ENCODE measurements at places on chromosomes 4 and X. TPM values are rescaled to one million over a fixed set of nuclear protein-coding genes. Genes with fewer than 3 reads are reported as not detected.

PAQR3 gene
- 23.7 TPM for total RNA-seq

ADGRG2 gene
- total RNA-seq, result 1.5 TPM

DNA sequence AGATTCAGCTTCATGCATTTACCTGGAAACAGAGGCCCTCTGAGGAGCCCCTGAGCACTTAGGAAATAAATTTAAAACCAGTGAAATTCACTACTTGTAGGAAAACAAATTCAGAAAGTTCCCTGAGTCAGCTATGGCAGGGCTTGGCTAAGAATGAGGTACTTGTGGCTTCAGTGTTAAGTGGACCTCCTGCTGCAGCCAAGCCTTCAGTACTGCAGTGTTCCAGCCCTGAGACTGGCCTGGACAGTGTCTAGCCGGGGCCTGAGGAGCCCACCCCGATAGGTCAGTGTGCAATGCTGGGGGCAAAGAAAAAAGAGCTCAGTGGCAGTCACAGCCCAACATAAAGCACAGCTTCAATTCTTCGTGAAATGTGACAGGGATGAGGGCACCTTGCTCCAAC, 41.9 kb downstream of the F11 start:
- no peak overlapping the region for H3K27ac ChIP-seq
- no peaks in the 10 kb centered on the region for H3K4me1 ChIP-seq
- no peak for DNase-seq

DNA sequence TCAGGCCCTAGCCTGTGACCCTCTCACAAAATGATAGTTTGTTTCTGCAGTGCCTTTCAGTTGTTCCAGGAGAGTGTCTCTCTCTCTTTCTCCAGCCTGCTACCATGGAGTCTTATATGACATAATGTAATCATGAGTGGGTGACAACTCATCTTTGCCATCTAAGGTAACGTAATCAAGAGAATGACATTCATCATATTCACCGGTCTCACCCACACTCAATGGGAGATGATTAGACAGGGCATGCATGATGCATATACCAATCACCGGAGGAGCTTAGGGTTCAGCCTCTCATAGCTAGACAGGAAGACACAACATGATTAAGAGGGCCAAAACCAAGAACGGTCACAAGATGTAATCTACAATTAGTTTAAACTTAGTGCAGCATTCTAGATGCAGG, 97.1 kb upstream of the FAM9B start:
- no peaks in the 10 kb centered on the region for H3K4me1 ChIP-seq
- H3K4me3 ChIP-seq, result no peak overlapping the region
- H3K27ac ChIP-seq, result no peak overlapping the region
- no peak for DNase-seq

DNA sequence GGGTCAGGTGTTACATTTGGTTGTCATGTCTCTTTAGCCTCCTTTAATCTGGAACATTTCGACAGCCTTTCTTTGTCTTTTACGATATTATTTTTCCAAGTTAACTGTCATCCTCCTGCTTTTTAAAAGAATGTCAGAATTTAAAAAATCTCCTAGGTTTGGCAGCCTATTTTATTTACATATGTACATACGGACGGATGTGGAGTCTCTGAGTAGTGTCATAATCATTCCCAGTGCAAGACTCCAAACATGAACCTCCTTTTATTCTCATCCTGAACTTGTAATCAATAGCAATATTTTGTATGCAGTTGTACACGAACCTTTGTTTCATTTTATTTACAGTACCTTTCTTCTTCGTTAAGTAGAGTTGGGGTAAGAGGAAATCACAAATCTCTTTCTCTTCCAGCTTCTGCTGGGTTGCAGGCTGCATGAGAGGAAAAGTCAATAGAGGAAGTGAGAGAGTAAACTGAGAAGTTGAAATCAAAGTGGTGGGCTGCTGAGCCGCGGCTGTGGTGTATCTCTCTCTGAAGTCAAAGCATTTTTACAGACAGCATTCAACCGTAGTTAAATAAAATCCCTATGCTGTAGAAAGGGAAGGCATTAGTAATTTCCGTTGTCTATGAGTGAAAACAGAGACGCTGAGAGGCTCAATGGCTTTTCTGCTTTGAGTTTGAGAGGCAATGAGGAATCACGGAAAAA, 53.9 kb upstream of the RPS6KA3 start:
- no peaks in the 10 kb centered on the region for H3K36me3 ChIP-seq
- no peaks in the 10 kb centered on the region for H3K27me3 ChIP-seq
- H3K4me3 ChIP-seq, result no peak overlapping the region
- no peaks in the 10 kb centered on the region for H3K4me1 ChIP-seq
- DNase-seq, result no peak

DNA sequence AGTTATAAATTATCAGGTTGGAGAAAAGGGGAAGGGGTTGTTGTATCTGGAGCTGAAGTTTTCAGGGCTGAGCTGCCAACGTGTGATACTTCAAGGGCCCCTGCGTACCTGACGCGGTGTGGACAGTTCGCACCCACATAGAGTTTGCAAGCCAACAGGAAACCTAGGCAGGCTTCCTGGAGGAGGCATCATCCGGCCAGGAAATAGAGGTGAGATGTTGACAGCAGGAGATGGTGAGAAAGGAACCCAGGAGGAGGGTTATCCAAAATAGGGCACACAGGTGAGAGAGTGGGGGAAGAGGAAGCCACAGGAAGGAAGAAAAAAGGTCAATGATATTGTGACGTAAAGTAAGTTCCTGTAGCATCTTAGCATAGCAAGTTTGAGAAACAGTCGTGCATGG, 127.2 kb downstream of the DHRSX start:
- no peak for DNase-seq
- H3K4me3 ChIP-seq, result no peak overlapping the region
- H3K36me3 ChIP-seq, result no peaks in the 10 kb centered on the region
- no peaks in the 10 kb centered on the region for H3K27me3 ChIP-seq
- H3K4me1 ChIP-seq, result no peaks in the 10 kb centered on the region

- H3K27me3 ChIP-seq, result no peaks in the 10 kb centered on the region
- peaks cover 7% of the 10 kb centered on the region for H3K4me1 ChIP-seq
Observed at GRCh38 chr4:185425647-185426352, at the start of gene UFSP2. Gene UFSP2, minus strand, starts transcription at chr4:185425964. Its CDS starts 96 bp downstream, at chr4:185425868.

DNA sequence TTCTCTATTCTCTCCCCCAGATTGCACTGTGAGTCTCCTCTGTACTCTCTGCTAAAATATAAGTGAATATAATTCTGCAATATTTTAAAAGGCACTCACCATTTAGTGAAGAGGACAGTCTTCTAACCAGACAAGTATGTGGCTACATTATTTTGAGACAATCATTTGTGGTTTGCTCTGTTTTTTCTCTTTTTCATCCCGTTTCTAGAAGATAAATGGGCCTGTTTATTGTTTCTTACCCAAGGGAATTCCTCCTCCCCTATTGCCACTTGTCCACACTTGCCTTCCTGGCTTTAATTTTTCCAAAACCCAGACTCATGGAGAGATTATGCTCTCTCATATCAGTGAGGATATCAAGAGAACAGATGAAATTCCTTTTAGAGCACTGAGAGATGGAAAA, 18.6 kb upstream of the IL13RA2 start:
- H3K4me3 ChIP-seq, result no peak overlapping the region
- no peaks in the 10 kb centered on the region for H3K4me1 ChIP-seq
- no peak overlapping the region for H3K27ac ChIP-seq
- H3K27me3 ChIP-seq, result no peaks in the 10 kb centered on the region
- DNase-seq, result no peak
- H3K36me3 ChIP-seq, result no peaks in the 10 kb centered on the region

Measured in Peyer's patch (tissue), 4 donors.